ENCODE measurements at places on chromosomes 16 and 17. TPM values are rescaled to one million over a fixed set of nuclear protein-coding genes. Genes with fewer than 3 reads are reported as not detected.

Gene VMP1
- total RNA-seq, result 667 TPM

Gene OR2C1
- 0.50 TPM for total RNA-seq

Gene NHLRC4
- total RNA-seq, result 5.0 TPM

Gene TP53TG3
- total RNA-seq, result not detected

DNA sequence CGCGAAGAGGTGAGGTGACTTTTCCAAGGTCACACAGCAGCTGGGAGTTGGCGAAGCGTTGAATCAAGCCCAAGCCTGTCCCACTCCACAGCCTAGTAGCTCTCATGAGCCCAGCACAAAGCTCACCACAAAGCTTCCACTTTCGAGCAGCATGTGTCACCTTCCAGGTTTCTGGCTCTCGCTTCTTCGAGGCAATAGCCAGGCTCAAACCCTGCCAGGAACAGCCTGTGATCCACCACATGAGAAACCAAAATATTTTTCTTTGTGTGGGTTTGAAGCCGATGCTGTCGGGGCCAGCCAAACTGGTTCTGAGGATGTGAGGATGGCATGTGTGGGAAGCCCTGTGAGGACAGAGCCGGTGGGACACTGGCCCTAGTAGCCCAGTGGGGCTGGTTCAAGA lies 68.1 kb downstream of the COG7 start:
- no peak for DNase-seq
- H3K27ac ChIP-seq, result no peak overlapping the region
- H3K27me3 ChIP-seq, result no peaks in the 10 kb centered on the region
- no peak overlapping the region for H3K4me3 ChIP-seq

DNA sequence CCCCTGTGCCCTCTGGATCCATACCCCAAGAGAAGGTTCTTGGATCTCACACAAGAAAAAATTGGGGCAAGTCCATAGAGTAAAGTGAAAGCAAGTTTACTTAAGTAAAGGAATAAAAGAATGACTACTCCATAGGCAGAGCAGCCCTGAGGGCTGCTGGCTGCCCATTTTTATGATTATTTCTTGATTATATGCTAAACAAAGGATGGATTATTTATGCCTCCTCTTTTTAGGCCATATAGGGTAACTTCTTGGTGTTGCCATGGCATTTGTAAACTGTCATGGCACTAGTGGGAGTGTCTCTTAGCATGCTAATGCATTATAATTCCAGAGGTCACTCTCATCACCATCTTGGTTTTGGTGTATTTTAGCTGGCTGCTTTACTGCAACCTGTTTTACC lies 70.8 kb downstream of the NLK start:
- no peak for DNase-seq
- peaks cover 4% of the 10 kb centered on the region for H3K4me1 ChIP-seq
- no peaks in the 10 kb centered on the region for H3K36me3 ChIP-seq

DNA sequence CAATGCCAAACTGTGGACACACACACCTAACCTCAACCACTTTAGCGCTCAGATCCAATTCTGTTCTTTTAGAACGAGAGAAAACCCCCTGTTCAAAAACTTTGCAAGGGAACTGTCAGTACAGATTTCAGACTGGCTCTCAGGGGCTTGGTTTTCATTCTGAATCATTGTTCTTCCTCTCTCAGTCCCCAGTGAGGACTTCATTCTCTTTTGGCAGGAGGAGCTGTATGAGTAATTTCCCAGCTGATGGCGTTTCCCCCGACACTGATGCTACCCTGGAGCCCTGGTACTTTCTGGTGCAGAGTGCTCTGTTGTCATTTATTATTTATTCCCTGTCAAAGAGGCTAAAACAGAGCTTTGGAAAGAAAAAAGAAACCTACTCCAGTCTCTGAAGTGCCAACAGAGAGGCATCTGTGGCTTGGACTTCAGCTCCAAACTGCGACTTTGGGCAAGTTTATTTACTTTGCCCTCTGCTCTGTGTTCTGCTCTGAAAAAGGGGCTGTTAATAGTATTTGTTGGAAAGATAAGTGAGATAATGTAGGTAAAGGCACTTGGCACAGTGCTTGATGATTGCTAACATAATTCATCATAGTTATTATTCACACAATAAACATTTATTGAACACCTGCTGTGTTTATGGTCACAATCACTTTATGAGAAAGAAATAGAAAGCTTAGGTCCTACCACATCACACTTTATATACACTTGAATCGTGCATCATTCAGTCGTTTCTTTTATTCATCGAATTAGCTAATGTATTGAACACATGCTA lies 28.3 kb downstream of the ETV4 start:
- no peaks in the 10 kb centered on the region for H3K36me3 ChIP-seq
- H3K4me3 ChIP-seq, result no peak overlapping the region
- no peak for DNase-seq
- H3K4me1 ChIP-seq, result no peaks in the 10 kb centered on the region
- no peaks in the 10 kb centered on the region for H3K27me3 ChIP-seq

DNA sequence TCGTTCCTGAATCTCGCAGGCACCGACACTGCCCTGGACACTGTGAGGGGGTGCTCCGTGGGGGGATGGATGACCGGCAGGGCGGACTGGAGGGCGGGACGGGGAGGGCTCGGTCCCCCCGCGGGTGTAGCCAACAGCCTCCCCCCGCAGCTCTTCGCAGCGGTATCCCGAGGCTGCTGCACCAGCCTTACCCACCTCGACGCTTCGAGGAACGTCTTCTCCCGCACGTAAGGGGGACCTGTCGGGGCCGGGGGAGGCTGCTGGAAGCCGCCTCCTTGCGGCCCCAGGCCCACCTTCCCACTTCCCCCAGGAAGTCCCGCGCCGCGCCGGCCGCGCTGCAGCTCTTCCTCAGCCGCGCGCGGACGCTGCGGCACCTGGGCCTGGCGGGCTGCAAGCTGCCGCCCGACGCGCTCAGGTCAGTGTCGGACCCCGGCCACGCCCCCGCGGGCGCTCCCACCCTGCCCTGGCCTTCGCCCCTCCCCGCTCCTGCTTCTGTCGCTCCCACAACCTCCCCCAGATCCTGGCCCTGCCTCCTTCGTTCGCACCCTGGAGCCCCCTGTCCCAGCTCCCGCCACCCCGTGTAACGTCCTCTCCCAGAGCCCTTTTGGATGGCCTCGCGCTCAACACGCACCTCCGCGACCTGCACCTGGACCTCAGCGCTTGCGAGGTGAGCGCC lies 3.3 kb downstream of the CARMIL2 start:
- H3K4me3 ChIP-seq, result no peak overlapping the region
- DNase-seq, result no peak
- H3K27ac ChIP-seq, result no peak overlapping the region

Data from ovary (tissue), 10 donors.